CD14-positive monocyte (primary cell): ENCODE measurements at places on chromosomes 16 and 17. TPM values are rescaled to one million over a fixed set of nuclear protein-coding genes. Genes with fewer than 3 reads are reported as not detected.
A peak's percentile ranks its signal among the peaks of the same experiment; 100 is the strongest.

- H3K27me3 ChIP-seq: no peaks in the 10 kb centered on the region
- H3K4me1 ChIP-seq: peaks cover 98% of the 10 kb centered on the region
- peak overlapping the region; percentile 36 for H3K4me3 ChIP-seq
- no peak for DNase-seq
- peak overlapping the region; percentile 92 for H3K27ac ChIP-seq
These were observed 25.0 kb downstream of the MAP3K3 start for GRCh38 chr17:63647065-63647725.

- peaks cover 4% of the 10 kb centered on the region for H3K27me3 ChIP-seq
- no peaks in the 10 kb centered on the region for H3K36me3 ChIP-seq
- no peak for DNase-seq
- H3K27ac ChIP-seq: no peak overlapping the region
- H3K4me1 ChIP-seq: no peaks in the 10 kb centered on the region
These were observed 16.6 kb downstream of the HSD17B2 start for GRCh38 chr16:82051656-82052055.

- H3K36me3 ChIP-seq: no peaks in the 10 kb centered on the region
- H3K4me3 ChIP-seq: no peak overlapping the region
- no peak for DNase-seq
- no peaks in the 10 kb centered on the region for H3K27me3 ChIP-seq
- H3K27ac ChIP-seq: no peak overlapping the region
- H3K4me1 ChIP-seq: no peaks in the 10 kb centered on the region
These were observed 26.8 kb upstream of the NKD1 start for GRCh38 chr16:50521246-50521900.

DNA sequence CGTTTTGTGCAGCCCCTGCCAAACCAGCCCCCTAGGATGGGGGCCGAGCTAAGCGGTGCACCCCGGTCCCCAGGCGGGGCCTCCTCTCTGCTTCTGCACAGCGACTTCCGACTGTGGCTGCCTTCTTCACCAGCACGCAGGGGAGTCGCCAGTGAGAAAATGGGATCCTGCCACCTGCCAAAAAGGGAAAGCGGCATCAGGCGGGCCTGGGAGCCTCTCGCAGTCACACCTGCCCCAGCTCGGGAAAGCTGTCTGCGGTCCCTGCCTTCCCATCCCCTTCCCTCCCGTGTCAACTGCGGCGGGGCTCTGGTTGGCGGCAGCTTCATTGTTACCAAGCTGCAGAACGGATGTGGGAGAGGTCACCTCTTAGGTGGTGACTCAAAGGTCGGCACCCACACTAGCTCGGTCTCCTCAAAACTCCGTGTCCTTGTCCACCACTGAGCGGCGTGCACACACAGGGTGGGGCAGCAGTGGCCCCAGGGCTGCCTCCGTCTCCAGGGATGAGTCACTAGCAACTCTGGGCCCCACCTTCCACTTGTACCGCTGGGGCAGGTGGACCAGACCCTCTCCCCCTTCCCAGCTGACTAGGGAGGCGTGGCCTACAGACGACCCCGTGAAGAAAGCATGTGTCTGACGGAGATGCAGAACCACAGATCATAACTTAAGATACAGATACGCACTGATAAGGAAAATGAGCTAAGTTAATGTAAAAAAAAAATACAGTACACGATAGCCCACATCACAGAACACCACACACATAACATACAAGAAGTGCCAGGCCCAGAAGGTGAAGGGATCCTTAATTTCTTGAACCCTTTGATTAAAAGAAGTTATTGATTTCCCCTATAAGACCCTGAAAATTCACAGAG, 1.5 kb upstream of the PCYT2 start:
- peaks cover 46% of the 10 kb centered on the region for H3K36me3 ChIP-seq
- peaks cover 34% of the 10 kb centered on the region for H3K4me1 ChIP-seq
- no peak overlapping the region for H3K4me3 ChIP-seq
- H3K27ac ChIP-seq: no peak overlapping the region
- no peak for DNase-seq

DNA sequence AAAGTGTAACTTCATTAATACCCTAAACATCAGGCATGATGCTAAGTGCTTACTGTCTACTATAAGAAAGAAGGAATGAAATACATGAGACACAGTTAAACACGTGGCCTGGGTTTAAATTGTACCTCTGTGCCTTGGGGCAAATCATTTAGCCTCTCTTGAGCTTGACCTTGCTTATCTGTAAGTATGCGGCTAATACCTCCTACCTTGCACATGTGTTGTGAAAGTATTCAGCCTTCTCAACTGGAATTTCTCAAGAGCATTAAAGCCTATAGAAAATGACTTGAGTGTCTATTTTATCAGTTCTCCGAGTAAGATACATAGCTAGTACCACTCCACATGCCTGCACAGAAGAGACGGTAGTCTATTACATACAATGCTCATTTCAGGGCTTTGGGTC, 10.8 kb downstream of the HEATR6 start:
- H3K27me3 ChIP-seq: no peaks in the 10 kb centered on the region
- no peaks in the 10 kb centered on the region for H3K4me1 ChIP-seq
- no peak for DNase-seq
- peaks cover 85% of the 10 kb centered on the region for H3K36me3 ChIP-seq

GRCh38 chr16:88355093-88355388, 27.7 kb upstream of the ZNF469 start:
- H3K36me3 ChIP-seq: no peaks in the 10 kb centered on the region
- no peak overlapping the region for H3K4me3 ChIP-seq
- no peaks in the 10 kb centered on the region for H3K27me3 ChIP-seq
- H3K4me1 ChIP-seq: no peaks in the 10 kb centered on the region
- H3K27ac ChIP-seq: no peak overlapping the region
- DNase-seq: no peak

DNA sequence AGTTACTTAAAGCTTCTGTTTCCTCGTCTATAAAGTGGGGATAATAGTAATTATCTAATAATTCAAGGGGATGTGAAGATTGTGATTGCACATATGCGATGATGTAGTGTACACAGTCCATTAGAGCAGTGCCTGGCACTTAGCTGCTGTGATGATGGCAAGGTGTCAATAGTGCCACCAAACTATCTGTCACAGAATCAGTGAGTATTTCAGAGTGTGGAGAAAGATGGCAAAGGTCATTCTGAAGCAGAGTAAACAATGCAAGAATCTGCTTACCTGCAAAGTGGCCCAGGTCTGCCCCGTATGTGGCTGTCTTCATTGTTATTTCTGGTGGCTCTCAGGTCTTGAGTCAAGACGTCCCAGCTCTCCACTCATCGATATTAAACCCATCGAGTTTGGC, 15.1 kb downstream of the SYT17 start:
- H3K4me3 ChIP-seq: peak overlapping the region; percentile 52
- no peak for DNase-seq
- H3K27ac ChIP-seq: peak overlapping the region; percentile 95
- no peaks in the 10 kb centered on the region for H3K27me3 ChIP-seq
- H3K4me1 ChIP-seq: peaks cover 50% of the 10 kb centered on the region

DNA sequence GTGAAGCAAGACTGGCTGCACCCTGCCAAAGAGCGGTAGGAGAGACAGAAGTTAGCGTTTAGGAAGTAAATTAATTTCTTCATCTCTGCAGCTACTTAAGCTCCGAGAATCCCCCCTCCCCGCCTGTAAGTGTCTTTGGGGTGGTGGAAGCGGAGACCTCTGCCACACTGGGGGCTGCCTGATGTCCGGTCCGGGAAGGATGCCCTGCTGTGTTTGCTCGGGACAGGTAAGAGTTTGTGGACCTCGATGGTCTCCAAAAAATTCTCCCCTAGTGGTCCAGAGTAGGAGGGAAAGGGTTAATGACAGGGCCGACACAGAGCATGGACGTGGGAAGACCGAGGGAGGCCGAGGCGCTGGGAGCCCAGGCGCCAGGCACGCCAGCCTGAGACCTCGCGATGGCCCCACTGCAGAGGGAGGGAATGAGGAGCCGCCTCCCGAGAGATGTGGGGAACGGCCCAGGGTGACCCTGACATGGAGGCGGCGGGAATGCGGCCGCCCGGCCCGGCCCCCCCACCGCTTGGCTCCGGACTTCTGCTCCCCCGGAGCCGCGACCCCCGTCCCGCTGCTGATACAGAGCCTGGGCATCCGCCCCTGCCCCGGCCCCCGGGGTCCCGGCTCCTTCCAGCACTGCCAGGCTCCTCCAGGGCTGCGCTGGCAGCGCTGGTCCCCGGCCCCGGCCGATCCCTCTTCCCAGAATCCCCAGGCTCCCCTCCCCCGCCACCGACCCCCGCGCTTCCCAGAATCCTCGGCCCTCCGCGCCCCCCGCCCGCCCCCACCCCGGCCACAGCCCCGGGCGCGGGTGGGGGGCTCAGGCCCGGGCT, 680 bp downstream of the ZNF629 start:
- peak overlapping the region; percentile 99 for H3K4me3 ChIP-seq
- DNase-seq: no peak
- no peaks in the 10 kb centered on the region for H3K27me3 ChIP-seq
- H3K36me3 ChIP-seq: peaks cover 25% of the 10 kb centered on the region

DNA sequence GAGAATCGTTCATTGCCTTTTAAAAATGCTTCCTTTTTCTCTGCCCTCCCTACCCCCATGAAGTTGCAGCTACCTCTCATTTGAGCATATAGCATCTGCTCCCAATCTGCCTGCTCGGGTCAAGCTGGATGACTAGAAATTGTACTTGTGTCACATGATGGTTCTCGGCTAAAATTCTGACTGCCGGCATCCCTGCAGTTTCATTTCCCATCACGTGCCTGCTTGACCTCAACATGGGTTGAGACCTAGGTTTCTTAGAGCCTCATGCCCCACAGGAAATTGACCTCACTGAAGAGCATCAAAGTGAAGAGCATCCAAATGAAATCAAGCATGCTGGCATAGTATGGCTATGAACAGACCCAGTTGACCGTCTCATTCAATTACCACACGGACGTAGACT, 581.6 kb upstream of the PSMD7 start:
- DNase-seq: no peak
- no peaks in the 10 kb centered on the region for H3K4me1 ChIP-seq
- no peaks in the 10 kb centered on the region for H3K36me3 ChIP-seq
- no peak overlapping the region for H3K27ac ChIP-seq
- no peak overlapping the region for H3K4me3 ChIP-seq

- H3K4me1 ChIP-seq: peaks cover 35% of the 10 kb centered on the region
- H3K4me3 ChIP-seq: no peak overlapping the region
- no peaks in the 10 kb centered on the region for H3K36me3 ChIP-seq
- H3K27ac ChIP-seq: no peak overlapping the region
- DNase-seq: no peak
These were observed 2.6 kb downstream of the KIFC3 start for GRCh38 chr16:57799600-57800199.

- DNase-seq: no peak
- no peaks in the 10 kb centered on the region for H3K36me3 ChIP-seq
- H3K27me3 ChIP-seq: no peaks in the 10 kb centered on the region
- no peak overlapping the region for H3K4me3 ChIP-seq
These were observed 24.6 kb downstream of the SOST start for GRCh38 chr17:43733956-43734355.

Gene NUP88
- 15.3 and 23.1 TPM in 2 replicates for polyA plus RNA-seq

Gene SCGB1C2
- not detected for polyA plus RNA-seq

Gene EPOP
- polyA plus RNA-seq: not detected

Gene TBC1D3H
- polyA plus RNA-seq: not detected

Gene ZMYND15
- polyA plus RNA-seq: 9.0 and 13.6 TPM in 2 replicates

Gene DUSP3
- polyA plus RNA-seq: 78.5 TPM

Gene QPRT
- polyA plus RNA-seq: 2.1 TPM

Gene RHOT1
- polyA plus RNA-seq: 51.9 TPM

Gene CCL1
- polyA plus RNA-seq: not detected
